ENCODE measurements at places on chromosomes 6 and 20.

DNA sequence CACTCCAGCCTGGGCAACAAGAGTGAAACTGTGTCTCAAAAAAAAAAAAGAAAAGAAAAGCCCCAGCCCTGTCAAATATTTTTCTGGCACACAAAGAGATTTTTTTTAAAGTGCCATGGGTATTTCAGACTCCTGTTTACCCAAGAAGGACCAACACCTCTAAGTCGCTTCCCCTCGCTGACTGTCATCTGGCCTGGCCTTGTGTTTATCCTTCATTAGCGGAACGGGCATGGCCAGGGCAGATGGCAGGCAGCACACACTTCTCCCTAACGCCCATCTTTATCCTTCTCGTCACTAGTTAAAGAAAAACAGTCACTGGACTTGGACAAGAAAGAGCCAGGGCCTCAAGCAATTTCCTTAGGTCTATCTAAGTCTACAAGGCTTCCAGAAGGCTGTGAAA, 7.3 kb upstream of the CBFA2T2 start:
- no peak for DNase-seq

DNA sequence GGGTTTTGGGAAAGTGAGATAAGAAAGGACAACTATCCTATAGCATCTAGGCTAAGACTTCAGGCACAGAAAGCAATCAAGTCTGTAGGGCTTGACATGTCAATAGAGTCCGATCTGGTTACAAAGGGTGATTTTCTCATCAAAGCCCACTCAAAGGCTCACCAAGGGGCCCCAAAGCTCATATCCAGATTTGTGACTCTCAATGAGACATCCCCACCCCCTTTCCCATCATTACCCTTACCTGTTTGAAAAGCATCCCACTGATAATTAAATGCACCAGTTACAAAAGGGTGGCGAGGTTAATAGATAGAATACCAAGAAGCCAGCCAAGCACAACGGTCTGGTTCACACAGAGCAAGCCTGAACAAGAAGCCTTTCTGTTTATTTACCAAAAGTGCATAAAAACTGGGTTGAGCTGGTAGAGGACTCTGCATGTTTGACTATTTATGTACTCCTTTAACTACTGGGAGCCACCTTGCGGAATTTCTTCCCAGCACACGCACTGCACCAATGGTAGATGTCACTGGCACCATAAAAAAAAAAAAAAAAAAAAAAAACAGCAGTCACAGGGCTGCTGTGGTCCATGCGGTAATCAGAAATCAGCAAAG, 6.1 kb downstream of the JAG1 start:
- no peak for DNase-seq

DNA sequence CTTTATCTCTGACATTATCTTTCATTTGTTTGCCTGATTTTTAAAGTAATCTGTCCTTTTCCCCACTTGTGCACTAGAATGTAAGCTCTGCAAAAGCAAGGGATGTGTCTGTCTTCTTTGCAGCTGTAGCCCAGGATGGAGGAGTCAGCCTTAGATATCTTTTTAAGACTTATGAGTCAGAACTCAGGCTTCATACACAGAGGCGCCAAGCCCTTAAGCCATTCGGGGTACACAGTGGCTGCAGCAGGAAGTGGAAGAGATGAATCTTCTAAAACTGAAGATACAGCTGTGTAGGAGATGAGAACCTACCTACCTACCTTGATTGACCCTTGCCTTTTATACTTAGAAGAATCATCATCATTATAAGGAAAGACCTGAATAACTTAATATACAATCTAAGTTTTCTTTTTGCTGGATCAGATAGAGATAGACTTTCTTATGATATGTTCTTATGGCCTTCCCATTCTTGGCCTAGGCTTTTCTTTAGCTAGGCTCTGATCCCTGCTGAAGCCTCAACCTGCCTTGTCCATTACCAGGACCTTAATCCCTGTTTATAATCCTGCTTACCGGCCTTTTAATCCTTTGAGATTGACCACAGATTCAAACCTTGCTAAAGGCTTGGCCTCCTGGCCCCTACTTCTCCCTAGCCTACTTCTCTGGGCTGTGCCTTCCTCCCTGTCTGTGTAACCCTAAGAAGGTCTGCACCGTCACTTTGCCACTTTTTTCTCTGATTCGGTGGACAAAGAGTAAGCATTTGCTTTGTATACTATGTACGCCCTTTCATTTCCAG, 304.5 kb downstream of the PRL start:
- no peak for DNase-seq

DNA sequence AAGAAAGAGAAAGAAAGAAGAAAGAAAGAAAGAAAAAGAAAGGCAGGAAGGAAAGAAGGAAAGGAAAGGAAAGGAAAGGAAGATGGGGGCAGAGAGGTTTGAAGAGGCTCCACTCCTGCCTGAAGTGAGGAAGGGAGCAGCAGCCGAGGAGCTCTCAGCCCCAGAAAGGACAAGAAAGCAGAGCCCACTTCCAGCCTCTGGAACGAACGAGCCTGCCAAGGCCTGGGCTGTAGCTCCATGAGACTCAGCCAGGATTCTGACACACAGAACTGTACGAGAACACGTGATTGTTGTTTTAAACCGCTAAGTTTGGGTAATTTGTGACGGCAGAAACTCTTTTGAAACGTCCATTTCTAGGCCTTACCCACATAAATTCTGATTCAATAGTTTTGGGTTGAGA, 69.5 kb downstream of the TTLL2 start:
- DNase-seq = no peak

GRCh38 chr6:53375847-53376246, 27.1 kb upstream of the ELOVL5 start:
- no peak for DNase-seq

GRCh38 chr6:155155787-155156447, 107.9 kb upstream of the CLDN20 start:
- DNase-seq = no peak

DNA sequence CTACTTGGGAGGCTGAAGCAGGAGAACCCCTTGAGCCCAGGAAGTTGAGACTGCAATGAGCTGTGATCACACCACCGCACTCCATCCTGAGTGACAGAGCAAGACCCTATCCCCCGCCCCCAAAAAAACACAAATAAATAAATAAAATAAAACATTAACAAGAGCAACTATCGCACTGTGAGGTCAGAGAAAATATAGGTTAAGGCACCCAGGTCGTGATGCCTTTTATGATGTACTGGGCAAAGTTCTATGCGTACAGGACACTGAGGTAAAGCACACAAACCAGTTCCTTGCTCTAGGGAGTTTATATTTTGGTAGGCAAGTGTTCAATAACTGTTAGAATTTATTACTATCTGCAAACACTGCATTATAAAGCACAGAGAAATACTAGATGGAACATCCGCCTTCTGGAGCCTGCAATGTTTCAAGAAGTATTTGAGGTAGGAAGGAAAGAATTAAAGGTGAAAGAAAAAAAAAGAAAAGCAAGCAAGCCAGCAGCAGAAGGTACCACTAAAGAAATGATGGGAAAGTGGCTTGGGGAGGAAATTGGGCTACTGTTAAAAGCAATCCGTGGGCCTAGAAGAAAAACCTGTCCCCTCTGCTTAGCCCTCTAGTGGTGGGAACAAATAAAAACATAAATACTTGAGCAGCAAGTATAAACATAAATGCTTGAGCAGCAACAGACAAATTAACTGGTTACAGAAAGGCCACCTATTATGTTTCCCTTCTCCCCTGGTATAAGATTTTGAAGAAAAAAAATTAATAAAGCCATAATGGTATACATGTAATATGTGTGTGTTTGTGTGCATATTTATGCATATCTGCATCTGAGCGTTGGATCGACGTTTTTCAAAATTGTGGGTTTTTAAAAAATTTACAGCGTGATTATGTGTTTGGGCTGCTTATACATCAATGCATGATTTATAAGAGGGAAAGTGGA, 128.0 kb downstream of the PHACTR1 start:
- no peak for DNase-seq

- DNase-seq = no peak
These were observed 26.0 kb downstream of the RBM38 start for GRCh38 chr20:57417051-57417689.

GRCh38 chr6:135250751-135251497, 69.8 kb downstream of the MYB start:
- no peak for DNase-seq

GRCh38 chr6:165850434-165851019, 187.5 kb upstream of the PDE10A start:
- no peak for DNase-seq

Measured in T-helper 22 cell (primary cell).